CD8-positive, alpha-beta T cell (primary cell): ENCODE measurements at places on chromosomes 12 and 14. TPM values are rescaled to one million over a fixed set of nuclear protein-coding genes. Genes with fewer than 3 reads are reported as not detected.

The CEBPE gene
- not detected for total RNA-seq

The LHX5 gene
- total RNA-seq, result not detected

The DHRS2 gene
- not detected for total RNA-seq

The OTUB2 gene
- total RNA-seq, result not detected

The USP15 gene
- 224 TPM for total RNA-seq

The ZBTB25 gene
- 43.8 TPM for total RNA-seq

The RBM25 gene
- total RNA-seq, result 178 TPM

The NGB gene
- not detected for total RNA-seq

The CCER1 gene
- not detected for total RNA-seq

The DPF3 gene
- total RNA-seq, result 0.28 TPM

The GYS2 gene
- total RNA-seq, result not detected

The KRT73 gene
- 8.1 TPM for total RNA-seq

The OR6C70 gene
- not detected for total RNA-seq

The JAG2 gene
- 0.84 TPM for total RNA-seq

The CLEC12A gene
- total RNA-seq, result not detected

The NYNRIN gene
- not detected for total RNA-seq

The KRT78 gene
- total RNA-seq, result not detected

The FAM186B gene
- total RNA-seq, result 1.0 TPM

The TOMM20L gene
- 0.92 TPM for total RNA-seq

The C12orf60 gene
- 0.14 TPM for total RNA-seq

The CCDC197 gene
- total RNA-seq, result not detected

The KRT71 gene
- not detected for total RNA-seq

The LBHD2 gene
- total RNA-seq, result not detected
